CMK (cell line): ENCODE measurements at places on chromosomes 2 and 18.

- no peak for DNase-seq
These were observed 69.5 kb downstream of the EVA1A start for GRCh38 chr2:75491129-75491753.

- no peak for DNase-seq
These were observed 47.5 kb downstream of the CHRNA1 start for GRCh38 chr2:174716785-174717184.

GRCh38 chr2:217947383-217948350, 55.1 kb downstream of the TNS1 start:
- no peak for DNase-seq

- DNase-seq = no peak
These were observed 106.7 kb upstream of the KLHL14 start for GRCh38 chr18:32879497-32879896.

DNA sequence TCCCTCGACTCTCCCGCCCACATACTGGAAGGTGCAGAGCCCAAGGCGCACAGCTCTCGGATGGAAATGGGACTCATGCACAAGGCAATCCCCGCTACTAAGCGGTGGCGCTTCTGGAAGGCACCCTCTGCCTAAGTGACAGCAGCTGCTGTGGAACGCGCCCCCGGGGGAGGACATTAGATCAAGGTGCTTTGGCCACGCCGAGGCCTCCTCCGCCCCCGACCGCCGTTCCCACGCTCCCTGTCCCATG, 202 bp downstream of the MCEE start:
- no peak for DNase-seq

GRCh38 chr2:24105816-24106215, 17.3 kb downstream of the PFN4 start:
- DNase-seq = no peak

DNA sequence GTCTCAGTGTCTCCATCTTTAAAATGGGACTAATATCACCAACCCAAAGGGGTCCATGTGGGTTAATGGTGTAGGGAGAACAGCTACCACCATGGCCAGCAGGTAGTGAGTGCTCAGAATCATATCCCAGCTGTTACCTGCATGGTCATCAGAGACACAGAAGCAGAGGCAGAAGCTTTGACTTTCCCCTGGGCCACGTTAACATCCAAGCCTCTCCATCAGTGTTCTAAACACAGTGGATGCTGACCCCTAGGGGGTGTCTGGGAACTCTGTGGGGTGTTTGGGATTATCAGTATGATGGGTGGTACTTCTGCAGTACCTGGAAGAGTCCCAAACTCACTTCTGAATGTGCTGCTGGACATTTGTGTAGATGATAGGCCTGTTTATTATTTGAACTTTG, 93.6 kb downstream of the GYPC start:
- DNase-seq = no peak
